Breast epithelium (tissue), 4 donors: ENCODE measurements at places on chromosomes 7 and 10. TPM values are rescaled to one million over a fixed set of nuclear protein-coding genes. Genes with fewer than 3 reads are reported as not detected.

DNA sequence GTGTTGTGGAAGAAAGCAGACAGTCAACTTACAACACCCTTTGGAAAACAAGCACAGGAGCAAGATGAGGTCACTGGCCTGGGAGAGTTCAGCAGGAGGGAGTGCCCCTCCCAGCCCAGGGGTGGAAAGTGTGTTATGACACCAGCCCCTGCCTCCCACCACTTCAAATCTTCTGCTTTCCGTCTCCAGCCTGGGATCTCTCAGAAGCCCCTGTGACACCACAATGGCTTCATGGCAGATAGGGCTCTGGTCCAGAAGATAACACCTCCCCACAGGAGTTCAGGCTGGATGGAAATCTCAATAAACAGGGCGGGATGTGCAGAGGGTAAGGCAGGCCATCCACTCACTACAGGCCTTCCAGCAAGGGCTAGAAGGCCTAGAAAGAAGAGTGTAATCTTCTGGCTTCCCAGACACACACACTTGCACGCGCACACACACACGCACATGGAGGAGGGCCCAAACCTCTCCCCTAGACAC, 48.7 kb upstream of the ZMIZ1 start:
- no peaks in the 10 kb centered on the region for H3K4me1 ChIP-seq
- H3K36me3 ChIP-seq: no peaks in the 10 kb centered on the region
- no peak overlapping the region for H3K27ac ChIP-seq
- H3K27me3 ChIP-seq: no peaks in the 10 kb centered on the region

- H3K27ac ChIP-seq: no peak overlapping the region
- H3K36me3 ChIP-seq: no peaks in the 10 kb centered on the region
- H3K27me3 ChIP-seq: no peaks in the 10 kb centered on the region
Measured at GRCh38 chr7:107045980-107046379, 1.5 kb downstream of the PRKAR2B start.

FEZF1 gene
- not detected for total RNA-seq

OR2A12 gene
- total RNA-seq: not detected
